Activated CD4-positive, alpha-beta T cell treated with anti-CD3 and anti-CD28 coated beads for 36 hours (primary cell): ENCODE measurements at places on chromosomes 11 and 22. TPM values are rescaled to one million over a fixed set of nuclear protein-coding genes. Genes with fewer than 3 reads are reported as not detected.

DNA sequence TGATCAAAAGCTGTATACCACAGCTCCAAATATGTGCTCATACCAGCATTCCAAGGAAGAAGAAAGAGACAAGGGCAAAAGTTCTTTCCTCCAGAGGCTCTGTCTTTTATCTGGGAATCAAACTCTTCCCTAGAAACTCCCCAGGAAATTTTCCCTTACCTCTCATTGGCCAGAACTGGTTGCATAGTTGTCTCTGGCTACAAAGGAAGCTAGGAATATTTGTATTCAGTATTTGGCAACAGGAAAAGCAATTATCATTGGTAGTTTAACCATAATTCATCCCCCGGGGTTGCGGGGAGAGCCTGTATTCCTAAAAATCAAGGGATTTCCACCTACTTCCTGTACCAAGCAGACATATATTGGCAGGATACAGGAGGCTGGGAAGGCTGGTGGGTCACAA lies 10.5 kb upstream of the ZFTA start:
- DNase-seq: no peak

DNA sequence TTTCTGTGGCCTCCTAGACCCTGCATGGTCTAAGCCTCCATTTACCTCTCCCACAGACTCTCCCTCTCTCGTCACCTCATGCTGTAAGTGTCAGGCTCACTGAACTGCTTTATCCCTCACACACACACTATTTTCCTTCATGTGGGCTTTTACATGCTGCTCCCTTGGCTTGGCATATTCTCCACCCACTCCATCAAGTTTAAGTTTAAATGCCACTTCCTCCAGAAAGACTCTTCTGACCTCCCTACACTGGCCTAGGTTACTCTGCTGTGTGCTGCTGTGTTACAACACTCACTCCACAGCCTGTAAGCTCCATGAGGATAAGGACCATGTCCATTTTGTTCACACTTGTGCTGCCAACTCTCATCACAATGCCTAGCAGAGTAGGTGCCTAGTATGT lies 2.5 kb downstream of the DCHS1 start:
- DNase-seq: no peak

DNA sequence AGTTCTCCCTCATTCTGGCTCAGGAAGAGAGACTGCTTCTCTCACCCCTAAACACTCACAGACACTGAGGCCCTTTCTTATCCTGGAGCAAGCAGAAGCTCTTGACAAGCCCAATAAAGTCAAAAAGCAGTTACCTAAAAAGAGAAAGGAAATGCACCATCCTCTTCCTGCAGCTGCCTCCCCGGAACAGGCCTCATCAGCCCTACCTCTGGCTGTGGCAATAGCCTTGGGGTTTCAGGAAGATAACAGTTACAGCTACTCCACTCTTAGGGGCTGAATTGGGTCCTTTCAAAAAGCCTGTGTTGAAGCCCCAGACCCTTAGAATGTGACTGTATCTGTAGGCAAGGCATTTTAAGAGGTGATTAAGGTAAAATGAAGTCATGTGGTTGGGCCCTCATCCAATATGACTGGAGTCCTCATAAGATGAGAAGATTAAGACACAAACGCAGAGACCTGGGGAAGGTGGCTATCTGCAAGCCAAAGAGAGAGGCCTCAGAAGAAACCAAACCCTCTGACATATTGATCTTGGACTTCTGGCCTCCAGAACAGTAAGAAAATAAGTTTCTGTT lies 3.5 kb upstream of the LGALS12 start:
- DNase-seq: no peak

Gene PIWIL4
- total RNA-seq: 0.37 TPM

GRCh38 chr11:32586576-32587190 lies 3.1 kb downstream of the EIF3M start:
- peak; percentile 25 for DNase-seq

- DNase-seq: no peak
Observed at GRCh38 chr22:25077964-25078363, 121.7 kb upstream of the CRYBB3 start.

Gene CAT
- total RNA-seq: 25.5 TPM

Gene VPREB1
- total RNA-seq: not detected

- no peak for DNase-seq
Observed at GRCh38 chr11:69373251-69373635, 79.3 kb downstream of the MYEOV start.
